Stimulated activated CD4-positive, alpha-beta T cell treated with anti-CD3 and anti-CD28 coated beads, Interleukin-12 subunit alpha, Interleukin-12 subunit beta, amount 100 ng/mL, for 4 hours (primary cell): ENCODE measurements at places on chromosomes 1 and 21.
A peak's percentile ranks its signal among the peaks of the same experiment; 100 is the strongest.

GRCh38 chr21:39317134-39318090 is 4.0 kb upstream of the BRWD1 start:
- no peak for DNase-seq

DNA sequence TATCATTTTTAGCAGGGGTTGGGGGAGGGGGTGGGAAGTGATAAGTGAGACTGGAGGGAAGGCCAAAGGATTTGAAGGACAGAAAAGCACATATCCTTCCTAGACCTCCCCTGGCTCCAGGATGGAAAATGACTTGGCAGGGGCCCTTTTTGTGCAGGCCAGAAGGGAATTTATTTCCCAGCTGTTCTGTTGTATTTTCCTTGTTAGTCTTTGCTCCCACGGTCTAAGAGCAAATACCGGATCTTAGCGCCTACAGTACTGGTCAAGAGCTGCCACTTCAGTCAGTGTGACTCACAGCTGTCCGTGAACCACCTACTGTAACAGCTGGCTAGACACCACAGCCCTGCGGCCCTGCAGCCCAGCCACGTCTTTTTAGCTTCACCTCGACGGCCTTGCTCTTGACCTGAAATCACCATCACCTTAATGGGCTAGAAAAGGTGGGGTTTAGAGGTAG is 51.0 kb upstream of the ERRFI1 start:
- no peak for DNase-seq

DNA sequence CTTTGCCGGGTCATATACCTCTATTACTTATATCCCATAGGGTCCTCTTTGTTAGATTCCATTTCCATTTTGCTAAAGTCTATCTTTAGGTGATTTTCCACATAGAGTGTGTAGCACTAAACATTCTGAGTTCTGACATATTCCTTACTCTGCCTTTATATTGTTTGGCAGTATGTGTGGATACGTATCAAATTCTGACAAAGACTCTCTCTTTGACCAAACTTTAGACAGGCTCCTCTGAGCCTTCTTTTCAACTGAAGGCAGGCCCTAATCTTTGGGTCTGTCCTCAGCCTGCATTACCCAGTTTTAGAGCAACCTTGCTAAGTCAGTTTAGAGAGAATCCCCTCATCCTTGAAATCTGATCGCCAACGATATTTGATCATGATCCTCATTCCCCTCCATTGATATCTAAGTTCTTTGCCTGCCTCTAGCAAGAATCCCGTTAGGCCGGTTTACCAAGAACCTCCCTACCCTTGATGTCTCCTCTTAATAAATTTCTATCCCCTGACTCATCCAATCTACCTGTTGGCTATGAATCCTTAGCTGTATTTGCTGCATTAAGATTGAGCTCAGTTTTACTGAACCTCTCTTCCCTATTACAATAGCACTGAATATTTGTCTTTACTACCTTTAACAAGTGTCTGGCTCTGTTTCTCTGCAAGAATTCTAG is 10.4 kb upstream of the PPT1 start:
- DNase-seq, result no peak

DNA sequence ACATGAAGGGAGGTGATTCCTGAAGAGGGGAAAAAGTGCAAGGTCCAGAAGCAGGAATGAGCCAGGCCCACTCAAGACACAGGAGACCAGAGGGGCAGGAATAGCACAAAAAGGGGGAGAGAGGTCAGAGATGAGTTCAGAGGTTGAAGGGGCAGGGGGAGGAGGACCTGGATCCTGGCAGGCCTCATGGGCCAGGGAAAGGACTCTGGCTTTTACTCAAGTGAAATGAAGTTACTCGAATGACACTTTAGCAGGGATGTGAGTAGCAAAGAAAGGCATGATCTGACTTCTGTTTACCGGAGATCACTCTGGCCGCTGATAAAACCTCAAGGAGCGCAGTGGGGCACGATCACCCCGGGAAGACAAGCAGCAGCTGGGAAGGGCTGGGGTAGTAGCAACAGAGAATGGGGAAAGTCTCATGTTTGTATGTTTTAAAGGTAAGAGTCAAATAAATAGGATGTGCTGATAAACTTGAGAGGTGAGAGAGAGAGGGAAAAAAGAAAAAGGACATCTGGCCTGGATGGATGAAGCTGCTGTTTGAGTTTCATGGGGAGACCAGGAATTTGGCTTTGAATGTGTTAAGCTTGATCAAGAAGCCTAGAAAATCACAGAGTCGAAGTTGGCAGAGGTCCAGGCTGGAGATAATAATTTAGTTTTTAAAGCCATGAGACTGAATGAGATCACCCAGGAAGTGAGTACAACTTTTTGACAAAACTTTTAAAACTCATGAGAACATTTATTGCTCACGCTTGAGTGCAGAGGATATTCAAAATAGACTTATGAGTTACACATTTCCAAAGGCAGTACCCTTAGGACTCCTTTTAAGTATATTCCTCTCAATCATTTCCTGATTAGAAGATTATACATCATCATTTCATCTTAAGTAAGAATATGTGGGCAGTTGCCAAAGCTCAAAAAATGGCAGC is 156.0 kb downstream of the RERE start:
- peak; percentile 48 for DNase-seq

GRCh38 chr1:179351281-179351680 is 14.5 kb upstream of the AXDND1 start:
- DNase-seq, result no peak

DNA sequence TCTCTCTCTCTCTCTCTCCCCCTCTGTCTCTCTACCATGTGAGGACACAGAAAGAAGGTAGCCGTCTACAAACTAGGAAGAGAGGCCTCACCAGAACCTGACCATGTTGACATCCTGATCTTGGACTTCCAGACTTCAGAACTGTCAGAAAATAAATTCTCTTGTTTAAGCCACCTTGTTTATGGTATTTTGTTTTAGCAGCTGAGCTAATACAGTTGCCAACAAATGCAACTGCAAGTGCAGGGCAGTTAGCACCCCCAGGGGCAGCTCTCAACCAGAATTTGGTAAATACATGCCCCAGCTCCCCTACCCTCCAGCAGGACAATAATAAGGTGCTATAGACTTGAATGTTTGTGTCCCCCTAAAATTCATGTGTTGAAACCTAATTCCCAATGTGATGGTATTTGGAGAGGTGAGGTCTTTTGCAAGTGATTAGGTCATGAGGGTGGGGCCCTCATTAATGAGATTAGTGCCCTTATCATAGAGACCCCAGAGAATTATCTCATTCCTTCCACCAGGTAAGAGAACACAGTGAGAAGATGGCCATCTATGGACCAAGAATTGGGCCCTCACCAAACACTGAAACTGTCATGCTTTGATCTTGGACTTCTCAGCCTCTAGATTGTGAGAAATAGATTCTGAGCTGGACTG is 6.7 kb upstream of the SLC45A1 start:
- no peak for DNase-seq

GRCh38 chr1:248913933-248914332 is 7.9 kb downstream of the PGBD2 start:
- DNase-seq, result no peak
